Progenitor cell of endocrine pancreas (in vitro differentiated cells): ENCODE measurements at places on chromosomes 2 and 18.

GRCh38 chr2:73746015-73746876 lies 9.1 kb upstream of the TPRKB start:
- no peak for DNase-seq

DNA sequence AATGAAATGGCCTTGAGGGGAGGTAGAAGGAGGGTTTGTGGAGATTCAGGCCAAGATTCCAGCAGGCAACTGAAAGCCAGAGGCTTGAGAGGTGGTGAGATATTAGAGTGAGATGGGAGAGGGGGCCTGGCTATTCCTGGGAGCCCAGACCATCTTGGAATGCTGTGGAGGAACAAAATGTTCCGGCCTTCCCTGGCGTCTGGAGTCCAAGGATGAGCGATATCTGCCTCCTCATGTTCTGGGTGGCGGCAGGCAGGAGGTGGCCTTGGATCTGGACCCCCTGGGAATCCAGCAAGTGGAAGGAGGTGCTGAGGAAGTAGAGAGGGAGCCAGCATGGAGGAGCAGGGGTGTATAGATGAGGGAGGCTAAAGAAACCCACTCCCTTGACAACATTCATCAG lies 335.9 kb downstream of the CYP26B1 start:
- DNase-seq = no peak

DNA sequence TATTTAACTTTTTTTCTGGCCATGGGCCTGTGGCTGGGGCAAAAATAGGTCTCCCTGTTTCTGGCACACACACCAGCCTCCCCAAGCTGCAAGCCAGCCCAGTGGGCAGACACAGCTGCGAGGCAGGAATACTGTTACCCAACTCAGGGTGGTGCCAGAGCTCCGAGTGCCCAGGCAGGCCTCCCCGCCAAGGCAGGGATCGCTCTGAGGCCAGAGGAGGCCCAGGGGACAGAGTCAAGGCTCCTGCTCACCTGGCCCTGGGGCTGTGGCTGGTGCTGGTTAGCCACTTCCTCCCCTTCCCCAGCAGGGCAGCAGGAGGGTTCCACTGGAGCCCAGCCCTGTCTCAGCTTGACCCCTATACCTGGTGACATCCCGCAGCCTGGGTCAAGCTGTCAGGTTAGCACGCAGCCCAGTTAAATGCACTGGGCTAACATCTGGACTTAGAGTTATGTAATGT lies 67.1 kb upstream of the EPAS1 start:
- no peak for DNase-seq

DNA sequence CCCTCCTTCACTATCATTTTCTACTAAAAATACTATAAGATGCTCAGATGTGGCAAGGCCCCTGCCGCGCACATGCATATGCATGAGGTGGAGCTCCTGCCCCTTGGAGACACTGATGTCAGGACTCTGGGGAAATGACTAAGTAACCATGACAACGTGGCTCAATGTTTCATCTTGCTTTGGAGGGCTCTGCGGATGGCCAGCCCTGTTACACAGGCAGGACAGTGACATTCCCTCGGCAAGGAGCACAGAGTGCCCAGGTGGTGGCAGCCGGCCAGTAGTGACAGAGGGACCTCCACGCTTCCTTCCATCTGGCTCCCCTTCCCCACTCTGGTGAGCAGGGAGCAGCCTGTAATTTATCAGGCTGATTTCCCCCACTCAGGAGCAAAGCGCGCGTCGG lies 364.1 kb downstream of the SS18 start:
- no peak for DNase-seq

DNA sequence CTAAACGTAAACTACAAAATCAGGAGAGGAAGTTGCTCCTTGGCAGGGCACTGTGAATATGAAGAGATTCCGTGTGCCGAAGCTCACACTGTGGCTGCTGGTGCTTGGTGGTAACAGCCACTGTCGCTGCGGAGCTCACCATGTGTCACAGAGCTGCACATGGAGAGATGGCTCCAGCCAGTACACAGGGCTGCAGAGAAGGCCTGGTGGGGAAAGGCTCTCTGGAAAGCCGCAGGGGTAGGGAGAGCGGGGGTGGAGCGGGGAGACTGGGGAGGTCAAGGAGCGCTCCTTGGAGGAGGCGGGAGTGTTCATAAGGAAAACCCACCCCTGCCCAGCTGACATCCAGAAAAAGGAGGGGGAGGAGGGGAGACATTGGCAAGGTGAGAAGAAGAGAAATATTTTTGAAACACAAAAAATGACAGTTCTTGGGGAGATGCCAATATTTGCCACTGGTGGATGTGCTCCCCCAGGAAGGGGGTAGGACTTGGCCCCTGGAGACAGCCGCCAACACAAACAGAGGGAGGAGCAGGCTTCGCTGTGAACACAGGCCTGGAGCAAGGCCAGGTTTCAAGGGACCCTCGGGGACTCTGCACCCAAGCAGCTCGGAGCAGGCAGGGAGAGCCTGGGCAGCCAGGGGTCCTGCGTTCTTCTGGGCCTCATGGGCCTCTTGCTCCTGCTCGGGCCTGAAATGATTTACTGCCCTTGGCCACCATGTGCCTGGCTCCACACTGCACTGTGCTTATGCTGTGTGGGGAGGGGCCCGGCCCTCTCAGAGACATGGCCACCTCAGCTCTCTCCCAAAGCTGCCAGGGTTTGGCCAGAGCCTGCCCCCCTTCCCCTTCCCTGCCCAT lies 102.6 kb upstream of the GLI2 start:
- DNase-seq = no peak

- DNase-seq = no peak
Measured at GRCh38 chr2:11467129-11467649, 1.2 kb upstream of the E2F6 start.
